Cerebellum (tissue), 4 donors: ENCODE measurements at places on chromosomes 11 and 22.

GRCh38 chr11:13446444-13446843 is 16.6 kb downstream of the BTBD10 start:
- DNase-seq, result no peak

DNA sequence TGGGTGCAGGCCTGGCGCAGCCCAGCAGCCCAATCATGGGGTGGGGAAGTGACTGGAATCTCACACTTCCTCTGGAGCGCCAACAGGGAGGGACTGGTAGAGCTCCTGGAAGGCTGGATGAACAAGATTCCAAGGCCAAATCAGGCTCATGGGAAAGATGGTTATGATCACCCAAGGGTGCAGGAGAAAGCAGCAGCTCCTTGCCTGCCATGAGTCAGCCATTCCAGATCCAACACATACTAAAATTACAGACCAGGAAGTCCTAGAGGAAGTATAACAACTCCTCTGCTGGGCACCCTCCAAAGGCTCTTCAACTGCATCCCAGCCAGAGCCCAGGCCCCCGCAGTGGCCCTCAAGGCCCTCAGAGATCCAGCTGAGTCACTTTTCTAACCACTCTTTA is 427.3 kb downstream of the TENM4 start:
- no peak for DNase-seq

DNA sequence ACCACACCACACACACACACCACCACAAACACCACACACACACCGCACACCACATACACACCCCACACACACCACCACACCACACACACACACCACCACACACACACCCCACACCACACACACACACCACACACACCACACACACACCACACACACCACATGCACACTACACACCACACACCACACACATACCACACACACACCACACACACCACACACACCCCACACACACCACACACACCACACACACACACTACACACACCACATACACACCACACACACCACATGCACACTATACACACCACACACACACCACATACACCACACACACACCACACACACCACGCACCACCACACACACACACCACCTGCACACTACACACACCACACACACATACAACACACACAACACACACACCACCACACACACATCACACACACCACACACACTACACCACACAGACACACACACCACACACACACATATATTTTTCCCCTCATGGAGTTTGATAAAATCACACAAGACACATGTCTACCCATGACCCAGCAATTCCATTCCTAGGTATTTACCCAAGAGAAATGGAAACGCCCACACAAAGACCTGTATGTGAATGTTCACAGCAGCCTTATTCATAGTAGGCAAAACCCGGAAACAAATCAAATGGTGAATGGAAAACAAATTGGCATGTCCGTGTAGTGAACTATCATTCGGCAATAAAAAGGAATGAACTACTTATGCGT is 14.3 kb downstream of the CD5 start:
- no peak for DNase-seq

DNA sequence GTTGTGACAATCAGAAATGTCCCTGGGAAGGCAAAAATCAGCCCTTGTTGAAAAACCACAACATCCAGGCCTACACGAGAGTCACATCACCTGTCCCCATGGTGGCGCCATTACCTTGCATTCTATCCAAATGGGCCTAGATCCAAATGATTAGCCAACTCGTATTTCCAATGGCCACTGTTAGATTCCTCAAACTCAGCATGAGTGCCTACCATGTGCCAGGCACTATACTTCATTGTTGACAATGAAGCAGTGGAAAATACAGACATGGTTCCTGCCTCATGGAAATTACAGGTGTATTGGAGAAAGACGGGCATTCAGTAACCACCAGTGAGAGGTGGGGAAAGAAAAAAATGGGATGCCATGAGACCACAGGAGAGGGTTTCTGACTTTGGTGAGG is 29.8 kb upstream of the CREB3L1 start:
- DNase-seq, result no peak

- DNase-seq, result no peak
Measured at GRCh38 chr11:131889146-131889577, 518.7 kb downstream of the NTM start.

GRCh38 chr11:16403851-16404250 is 47.5 kb upstream of the SOX6 start:
- no peak for DNase-seq

GRCh38 chr11:128956401-128957201 is 13.9 kb upstream of the TP53AIP1 start:
- peak; percentile 72 for DNase-seq

DNA sequence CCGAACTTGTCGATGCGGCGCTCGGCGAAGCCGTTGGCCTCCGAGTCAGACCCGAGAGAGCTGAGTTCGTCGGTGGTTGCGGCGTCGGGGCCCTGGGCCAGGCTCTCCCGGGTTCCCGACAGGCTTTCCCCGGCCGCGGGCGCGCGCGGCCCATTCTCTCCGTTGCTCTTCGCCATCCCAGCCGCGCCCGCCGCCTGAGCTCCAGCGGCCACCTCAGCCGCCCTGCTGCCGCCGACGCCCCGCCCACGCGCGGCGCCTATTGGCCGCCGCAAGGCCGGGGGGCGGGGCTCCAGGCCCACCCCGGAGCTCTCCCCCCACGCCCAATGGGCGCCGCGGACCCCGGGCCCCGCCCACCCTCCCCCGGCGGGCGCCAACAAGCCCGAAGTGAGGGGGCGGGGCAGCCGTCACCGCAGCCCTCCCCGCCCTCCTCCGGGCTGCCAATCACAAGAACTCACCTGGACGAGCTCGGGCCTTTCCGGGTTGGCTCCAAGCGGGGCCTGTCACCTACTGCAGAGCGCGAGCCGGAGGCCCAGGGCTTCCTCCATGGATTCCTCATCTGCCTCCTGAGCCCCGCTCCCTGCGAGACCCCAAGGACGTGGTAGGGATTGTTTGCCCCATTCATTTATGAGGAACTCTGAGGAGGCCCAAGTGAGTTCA is at the start of gene TBC1D10A:
TBC1D10A (minus strand) TSS at position 236 of the 657 bp plus-strand sequence; CDS start at position 176, 60 bp downstream.
- DNase-seq, result peak; percentile 100

DNA sequence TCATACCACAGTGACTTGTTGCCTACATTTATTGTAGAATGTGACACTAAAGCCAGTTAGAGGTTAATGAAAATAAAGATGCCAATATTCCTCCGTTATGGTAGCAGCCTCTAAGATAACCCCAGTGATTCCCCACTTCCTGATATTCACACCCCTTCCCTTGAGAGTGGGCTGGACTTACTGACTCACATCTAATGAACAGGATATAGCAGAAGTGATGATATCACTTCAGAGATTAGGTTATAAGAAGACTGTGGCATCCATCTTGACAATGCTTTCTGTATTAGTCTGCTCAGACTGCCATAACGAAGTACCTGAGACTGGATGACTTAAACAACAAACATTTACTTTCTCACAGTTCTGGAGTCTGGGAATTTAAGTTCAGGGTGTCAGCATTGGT is 149.6 kb upstream of the MTNR1B start:
- no peak for DNase-seq

DNA sequence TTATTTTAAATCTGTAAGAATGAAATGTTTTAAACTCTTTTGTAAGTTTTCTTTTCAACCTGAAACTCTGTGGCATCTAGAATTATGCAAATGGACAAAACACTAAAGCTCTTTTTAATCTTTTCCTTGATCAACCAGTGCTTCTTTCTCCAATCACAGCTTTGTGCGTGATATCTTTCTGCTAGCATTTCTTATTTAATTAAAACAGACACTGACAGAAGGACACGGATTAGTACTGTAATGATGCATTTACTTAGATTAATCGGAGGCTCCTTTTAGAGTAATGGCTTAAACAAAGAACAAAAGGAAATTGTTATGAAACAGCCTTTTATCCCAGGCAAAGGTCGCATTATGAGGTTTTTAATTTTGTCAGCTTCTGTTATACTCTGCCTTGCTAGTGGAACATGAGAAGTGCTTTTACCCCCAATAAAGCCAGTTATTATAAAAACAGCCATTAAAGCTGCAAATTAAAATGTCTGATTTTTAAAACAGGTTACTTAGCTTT is 48.5 kb upstream of the SOX6 start:
- no peak for DNase-seq

DNA sequence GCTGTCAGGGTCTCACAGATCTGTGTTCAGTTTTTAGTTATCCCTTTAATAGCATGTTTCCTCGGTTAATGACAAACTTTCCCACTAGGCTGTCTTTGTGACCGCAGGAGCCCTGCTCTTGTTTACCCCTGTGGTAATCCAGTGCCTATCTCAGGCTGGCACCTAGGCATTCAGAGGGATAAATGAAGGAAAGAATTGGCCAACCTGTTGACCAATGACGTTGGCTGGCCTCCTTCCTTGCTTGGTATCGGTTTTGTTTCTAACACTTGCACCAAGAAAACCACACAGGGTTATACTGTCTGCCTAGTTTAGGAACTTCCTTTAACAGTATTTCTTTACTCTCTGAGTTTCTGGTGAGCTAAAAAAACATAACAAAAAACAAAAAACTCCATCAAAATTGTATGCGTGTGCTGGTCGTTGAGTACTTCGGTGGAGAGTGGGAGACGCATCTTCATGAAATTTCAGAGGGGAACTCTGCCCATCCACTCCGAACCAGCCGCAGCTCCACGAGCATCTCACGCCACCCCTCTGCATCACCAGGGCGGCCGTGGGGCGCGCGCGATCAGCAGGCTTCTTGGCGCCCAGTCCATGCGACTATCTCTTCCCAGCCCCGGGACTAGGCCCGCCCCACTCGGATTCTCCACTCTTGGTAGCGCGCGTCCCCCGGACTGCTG is 563 bp upstream of the ENDOD1 start:
- DNase-seq, result no peak

- no peak for DNase-seq
Measured at GRCh38 chr11:127238321-127238720, 237.8 kb upstream of the KIRREL3 start.

GRCh38 chr11:10653261-10653660 is 40.3 kb downstream of the IRAG1 start:
- no peak for DNase-seq

DNA sequence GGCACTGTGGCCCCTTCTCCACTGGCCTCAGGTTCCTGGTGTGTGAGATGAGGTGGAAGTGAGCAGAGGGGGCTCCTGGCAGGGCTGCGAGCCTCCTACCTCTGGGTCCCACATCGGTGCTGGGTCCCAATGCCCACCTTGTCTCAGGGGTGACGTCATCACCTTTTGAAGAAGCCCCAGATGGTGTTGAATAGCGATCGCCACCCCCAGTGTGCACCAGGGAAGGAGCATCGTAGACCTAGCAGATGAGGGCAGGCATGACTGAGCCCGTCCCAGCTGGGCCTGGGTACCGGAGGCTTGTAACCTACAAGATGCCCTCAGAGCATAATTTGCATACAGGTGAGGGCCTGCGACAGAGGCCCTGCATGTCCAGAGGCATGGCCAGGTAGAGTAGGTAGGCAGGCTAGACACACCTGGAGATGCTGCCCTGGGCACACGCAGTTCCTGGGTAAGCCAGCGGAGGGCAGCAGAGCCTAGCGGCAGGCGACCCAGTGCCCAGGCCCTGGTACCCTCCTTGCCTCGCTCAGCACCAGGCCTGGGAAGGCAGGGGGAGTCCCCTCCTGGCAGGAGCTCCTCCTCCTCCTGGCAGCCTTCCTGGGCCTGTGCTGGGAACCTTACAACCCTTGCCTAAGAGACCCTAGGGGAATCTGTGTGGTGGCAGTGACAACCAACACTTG is 52.5 kb downstream of the TPCN2 start:
- DNase-seq, result peak; percentile 87

GRCh38 chr11:35146074-35146521 is 7.1 kb downstream of the CD44 start:
- DNase-seq, result no peak

DNA sequence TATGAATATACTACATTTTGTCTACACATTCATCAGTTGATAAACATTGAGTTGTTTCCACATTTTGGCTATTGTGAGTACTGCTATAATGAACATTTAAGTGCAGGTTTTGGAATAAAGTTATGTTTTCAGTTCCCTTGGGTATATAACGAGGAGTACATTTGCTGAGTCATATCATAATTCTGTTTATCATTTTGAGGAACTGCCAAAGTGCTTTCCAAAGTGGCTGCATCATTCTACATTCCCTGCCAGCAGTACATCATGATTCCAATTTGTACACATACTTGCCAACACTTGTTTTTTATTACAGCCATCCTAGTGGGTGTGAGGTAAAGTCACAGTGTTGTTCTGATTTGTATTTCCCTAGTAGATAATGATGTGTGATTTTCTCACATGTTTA is 1458.6 kb upstream of the TENM4 start:
- no peak for DNase-seq

DNA sequence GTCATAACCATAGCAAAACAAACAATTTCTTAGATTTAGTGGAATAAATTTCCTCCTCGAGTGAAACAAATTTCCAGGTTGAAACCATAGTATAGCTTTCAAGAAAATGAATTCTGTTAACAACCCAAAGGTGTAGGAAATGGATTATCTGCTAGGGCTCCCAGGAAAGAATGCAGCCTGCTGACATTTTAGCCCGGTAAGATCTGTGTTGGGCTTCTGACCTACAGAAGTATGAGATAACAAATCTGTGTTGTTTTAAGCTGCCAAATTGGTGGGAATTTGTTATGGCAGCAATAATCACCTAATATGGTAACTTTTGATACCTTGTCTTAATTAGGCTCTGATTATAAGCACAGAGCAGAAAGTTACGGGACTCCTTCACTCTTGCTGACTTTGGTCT is 32.0 kb upstream of the OR6M1 start:
- no peak for DNase-seq

DNA sequence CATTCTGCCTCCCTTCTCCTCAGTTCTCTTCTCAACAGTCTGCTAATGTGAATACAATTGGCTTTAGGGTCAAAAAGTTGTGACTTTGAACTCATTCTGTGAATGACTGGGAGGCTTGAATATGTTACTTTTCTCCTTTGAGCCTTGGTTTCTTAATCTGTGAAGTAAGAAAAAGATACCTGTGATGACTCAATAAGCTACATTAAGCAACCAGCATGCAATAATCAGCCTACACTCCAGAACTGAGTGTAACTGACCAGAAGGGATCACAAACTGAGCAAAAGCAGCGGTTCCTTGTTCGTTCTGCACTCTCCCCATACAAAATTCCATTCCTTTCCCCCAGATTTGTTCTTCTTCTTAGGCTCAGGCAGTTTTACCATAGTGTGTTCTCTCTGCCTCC is 23.4 kb downstream of the ZNF202 start:
- DNase-seq, result no peak

GRCh38 chr11:88806410-88806809 is 259.4 kb downstream of the GRM5 start:
- DNase-seq, result no peak

- DNase-seq, result no peak
Measured at GRCh38 chr22:29348041-29348440, 32.5 kb upstream of the RASL10A start.

DNA sequence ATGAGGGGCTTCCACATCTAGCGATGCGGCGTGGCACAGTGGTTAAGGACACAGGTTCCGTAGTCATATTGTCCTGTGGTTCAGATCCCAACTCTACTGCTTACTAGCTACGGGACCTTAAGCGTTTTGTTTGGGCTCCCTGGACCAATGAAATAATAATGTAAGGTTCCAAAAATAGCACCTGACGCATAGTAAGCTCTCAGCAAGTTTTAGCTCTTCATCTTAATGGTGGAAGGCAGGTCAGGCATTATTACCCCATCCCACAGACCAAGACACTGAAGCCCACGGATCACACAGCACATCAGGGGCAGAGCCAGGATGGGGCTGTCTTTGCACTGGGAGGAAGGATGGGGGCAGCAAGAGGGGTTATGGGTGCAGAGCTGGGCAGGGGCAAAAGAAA is 13.0 kb downstream of the DNAJB13 start:
- DNase-seq, result no peak
